A673 (cell line): ENCODE measurements at places on chromosomes 1 and 21. TPM values are rescaled to one million over a fixed set of nuclear protein-coding genes. Genes with fewer than 3 reads are reported as not detected.
A peak's percentile ranks its signal among the peaks of the same experiment; 100 is the strongest.

DNA sequence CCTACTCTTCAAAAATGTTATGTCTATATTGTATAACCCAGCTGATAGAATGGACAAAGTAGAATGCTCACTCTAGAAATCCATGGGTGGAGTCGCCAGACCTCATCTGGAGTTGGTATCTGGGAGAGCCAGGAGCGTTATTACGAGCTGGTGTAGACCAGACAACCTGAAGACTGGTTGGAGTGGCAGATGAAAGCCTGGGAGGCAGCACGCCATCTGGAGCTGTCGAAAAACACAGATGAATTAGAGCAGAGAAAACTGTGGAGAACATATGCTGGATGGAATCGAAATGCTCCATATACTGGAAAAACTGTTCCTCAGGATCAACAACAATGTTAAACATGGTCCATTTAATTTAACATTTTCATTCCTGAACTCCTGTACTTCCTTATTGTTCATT, 333.6 kb downstream of the KCTD3 start:
- H3K27me3 ChIP-seq, result peaks cover 31% of the 10 kb centered on the region
- H3K4me3 ChIP-seq, result no peak overlapping the region
- H3K36me3 ChIP-seq, result no peaks in the 10 kb centered on the region
- no peak overlapping the region for H3K27ac ChIP-seq
- no peaks in the 10 kb centered on the region for H3K4me1 ChIP-seq

NT5C1A gene
- total RNA-seq, result not detected in 2 replicates

DNA sequence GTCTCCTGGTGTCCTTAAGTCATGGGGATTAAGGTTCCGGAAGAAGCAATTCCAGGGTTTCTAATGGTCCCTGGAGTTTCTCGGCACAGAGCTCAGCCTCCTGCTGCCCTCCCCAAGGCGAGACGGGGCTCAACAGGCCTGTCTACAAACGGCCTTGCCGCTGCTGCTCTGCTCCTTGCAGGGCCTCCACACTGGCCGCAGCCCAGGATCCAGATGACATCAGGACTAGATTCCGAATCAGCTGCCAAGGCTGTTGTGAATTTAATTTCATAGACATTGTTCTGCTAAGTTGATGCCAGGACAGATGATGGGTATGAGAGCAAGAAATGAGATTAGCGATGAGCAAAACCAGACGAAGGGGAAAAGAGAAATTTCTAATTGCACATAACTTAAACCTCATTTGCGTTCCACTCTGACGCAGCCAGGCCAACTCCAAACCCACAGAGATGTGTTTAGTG, 103.6 kb upstream of the BACE2 start:
- no peak for DNase-seq
- H3K36me3 ChIP-seq, result no peaks in the 10 kb centered on the region
- H3K27me3 ChIP-seq, result no peaks in the 10 kb centered on the region
- no peaks in the 10 kb centered on the region for H3K4me1 ChIP-seq

ELAVL4 gene
- total RNA-seq, result not detected in 2 replicates

S100A2 gene
- 2.4 and 4.5 TPM in 2 replicates for total RNA-seq

DNA sequence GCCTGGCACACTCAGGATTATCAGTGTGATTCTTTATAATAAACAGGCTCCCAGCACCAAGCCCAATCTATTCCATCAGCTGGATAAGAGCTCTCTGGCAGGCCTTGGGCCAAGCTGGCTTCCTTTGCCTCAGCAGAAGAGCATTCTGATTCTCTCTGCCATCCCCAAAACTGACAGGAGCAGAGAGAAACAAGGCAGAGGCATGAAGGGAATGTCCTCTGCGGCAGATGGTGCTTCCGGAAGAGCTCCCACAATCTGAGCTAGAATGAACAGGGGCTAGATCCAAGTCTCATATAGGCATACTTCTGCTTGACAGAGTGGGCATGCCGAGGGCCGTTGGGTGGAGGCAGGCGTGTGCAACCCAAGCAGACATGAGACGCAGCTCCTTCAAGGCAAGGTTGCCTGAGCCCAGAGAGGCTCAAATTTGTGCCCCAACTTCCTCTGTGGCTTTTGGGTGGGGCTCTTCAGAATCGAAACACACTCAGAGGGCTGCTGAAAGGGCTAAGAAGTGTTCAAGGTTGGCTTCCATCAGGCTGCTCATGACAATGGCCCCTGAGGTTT, 4.0 kb downstream of the CAPN2 start:
- no peaks in the 10 kb centered on the region for H3K27me3 ChIP-seq
- peaks cover 28% of the 10 kb centered on the region for H3K36me3 ChIP-seq
- H3K4me3 ChIP-seq, result no peak overlapping the region
- peak overlapping the region; percentile 23 for H3K27ac ChIP-seq
- peaks cover 39% of the 10 kb centered on the region for H3K4me1 ChIP-seq
- no peak for DNase-seq

DNA sequence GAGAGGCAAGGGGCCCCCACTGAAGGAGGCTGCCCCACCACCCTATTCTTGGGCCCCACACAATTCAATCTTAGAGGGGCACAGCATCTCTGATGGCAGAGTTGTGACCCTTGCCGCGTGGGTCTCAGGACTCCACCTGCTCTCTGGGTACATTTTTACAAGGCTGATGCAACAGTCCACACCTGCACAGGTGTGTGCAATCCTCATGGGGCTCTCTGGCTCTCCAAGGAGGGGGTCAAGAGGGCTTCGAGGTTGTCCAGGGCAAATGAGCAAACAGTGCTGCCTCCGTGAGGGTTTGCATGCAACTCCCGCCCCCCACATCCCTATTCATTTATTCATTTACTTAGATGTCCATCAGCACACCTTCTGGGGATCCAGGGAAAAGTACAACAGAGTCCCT, 81.6 kb upstream of the IFFO2 start:
- H3K27me3 ChIP-seq, result no peaks in the 10 kb centered on the region
- DNase-seq, result no peak
- H3K27ac ChIP-seq, result no peak overlapping the region

- peaks cover 10% of the 10 kb centered on the region for H3K4me1 ChIP-seq
- no peaks in the 10 kb centered on the region for H3K27me3 ChIP-seq
- H3K4me3 ChIP-seq, result peak overlapping the region; percentile 99
- H3K36me3 ChIP-seq, result no peaks in the 10 kb centered on the region
- no peak overlapping the region for H3K27ac ChIP-seq
These were observed 296 bp upstream of the RNPEP start for GRCh38 chr1:201982082-201982622.

DNA sequence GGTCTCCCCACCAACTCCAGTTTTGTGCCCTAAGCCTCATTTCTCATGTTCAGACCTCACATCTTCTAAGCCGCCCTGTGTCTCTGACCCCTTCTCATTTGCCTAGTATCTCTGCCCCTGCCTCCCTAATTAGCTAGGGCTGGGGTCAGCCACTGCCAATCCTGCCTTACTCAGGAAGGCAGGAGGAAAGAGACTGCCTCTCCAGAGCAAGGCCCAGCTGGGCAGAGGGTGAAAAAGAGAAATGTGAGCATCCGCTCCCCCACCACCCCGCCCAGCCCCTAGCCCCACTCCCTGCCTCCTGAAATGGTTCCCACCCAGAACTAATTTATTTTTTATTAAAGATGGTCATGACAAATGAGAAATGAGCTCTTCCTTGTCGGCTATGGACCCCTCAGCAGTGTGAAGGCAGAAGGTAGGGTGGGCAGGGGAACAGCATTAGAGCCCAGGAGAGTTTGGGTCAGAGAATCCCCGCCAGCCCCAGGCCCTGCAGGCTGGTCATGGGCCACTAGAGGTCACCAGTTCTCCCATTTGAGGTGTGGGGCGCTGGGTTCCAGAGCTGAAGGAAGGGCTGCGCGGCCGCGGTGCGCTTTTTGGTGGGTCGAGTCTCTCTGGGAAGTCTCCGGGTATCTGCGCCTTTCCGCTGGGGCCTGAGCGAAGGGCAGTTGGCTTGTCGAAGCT, 11.5 kb downstream of the ADAMTSL4 start:
- H3K36me3 ChIP-seq, result no peaks in the 10 kb centered on the region
- peaks cover 29% of the 10 kb centered on the region for H3K4me1 ChIP-seq
- H3K27ac ChIP-seq, result peak overlapping the region; percentile 84
- DNase-seq, result peak; percentile 93
- H3K27me3 ChIP-seq, result no peaks in the 10 kb centered on the region

NBPF4 gene
- not detected in 2 replicates for total RNA-seq

DNA sequence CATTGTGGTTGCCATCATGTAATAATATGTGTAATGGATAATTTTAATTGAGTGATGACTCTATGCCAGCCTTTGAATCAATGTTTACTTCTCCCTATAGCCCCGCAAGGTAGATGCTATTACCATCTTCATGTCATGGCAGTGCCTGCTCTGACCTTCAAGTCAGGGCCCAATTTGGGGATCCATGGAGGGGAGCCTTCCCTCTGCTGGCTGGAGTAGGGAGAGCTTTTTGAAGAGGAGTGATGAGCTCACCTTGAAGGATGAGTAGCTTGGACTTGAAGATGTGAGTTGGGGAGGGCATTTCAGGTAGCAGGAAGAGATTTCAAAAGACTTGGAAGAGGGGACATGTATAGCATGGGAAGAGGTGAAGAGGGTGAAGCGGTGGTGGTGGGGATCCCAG, 189.2 kb downstream of the FOXD2 start:
- H3K4me3 ChIP-seq, result no peak overlapping the region
- DNase-seq, result no peak
- H3K36me3 ChIP-seq, result no peaks in the 10 kb centered on the region
- H3K27ac ChIP-seq, result no peak overlapping the region
- H3K4me1 ChIP-seq, result no peaks in the 10 kb centered on the region
- H3K27me3 ChIP-seq, result peaks cover 10% of the 10 kb centered on the region

DNA sequence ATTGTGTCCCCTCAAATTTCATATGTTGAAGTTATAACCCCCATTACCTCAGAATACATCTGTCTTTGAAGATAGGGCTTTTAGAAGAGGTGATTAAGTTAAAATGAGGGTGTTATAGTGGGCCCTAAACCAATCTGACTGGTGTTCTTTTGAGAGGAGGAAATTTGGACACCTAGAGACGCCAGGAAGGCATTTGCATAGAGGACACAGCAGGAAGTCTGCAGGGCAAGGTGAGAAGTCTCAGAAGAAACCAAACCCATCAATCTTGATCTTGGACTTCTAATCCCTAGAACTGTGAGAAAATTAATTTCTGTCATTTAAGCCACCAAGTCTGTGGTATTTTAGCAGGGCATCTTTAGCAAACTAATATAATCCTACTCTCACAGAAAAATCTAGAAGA, 13.0 kb downstream of the GOLPH3L start:
- peaks cover 12% of the 10 kb centered on the region for H3K36me3 ChIP-seq
- no peak for DNase-seq
- H3K27me3 ChIP-seq, result no peaks in the 10 kb centered on the region
- H3K4me1 ChIP-seq, result no peaks in the 10 kb centered on the region
- H3K27ac ChIP-seq, result no peak overlapping the region
- no peak overlapping the region for H3K4me3 ChIP-seq

DNA sequence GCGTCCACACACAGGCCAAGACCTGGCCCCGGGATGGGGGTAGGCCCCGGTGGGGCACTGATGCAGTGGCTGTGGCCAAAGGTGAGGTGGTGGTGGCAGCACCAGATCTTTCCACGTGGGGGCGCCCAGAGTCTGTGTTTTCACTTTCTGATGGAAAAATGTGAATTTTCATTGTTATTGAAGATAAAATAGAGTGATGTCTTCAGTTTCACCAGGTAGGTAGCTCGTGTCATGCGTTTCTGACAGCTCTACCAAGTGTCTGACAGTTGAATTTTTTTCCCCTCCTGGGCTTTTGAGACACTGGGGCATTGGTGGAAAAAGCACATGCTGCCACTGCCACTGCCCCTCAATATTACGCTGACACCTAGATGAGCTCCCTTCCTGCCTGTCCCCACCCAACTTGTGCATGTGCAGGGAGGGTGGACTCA, 40.0 kb upstream of the MAGOH start:
- no peak overlapping the region for H3K4me3 ChIP-seq
- H3K4me1 ChIP-seq, result no peaks in the 10 kb centered on the region
- peak; percentile 45 for DNase-seq
- H3K36me3 ChIP-seq, result no peaks in the 10 kb centered on the region
- H3K27ac ChIP-seq, result no peak overlapping the region

GRCh38 chr1:32249831-32250525, 1.1 kb upstream of the LCK start:
- peaks cover 4% of the 10 kb centered on the region for H3K4me1 ChIP-seq
- DNase-seq, result no peak
- H3K27ac ChIP-seq, result no peak overlapping the region
- no peaks in the 10 kb centered on the region for H3K36me3 ChIP-seq
- H3K4me3 ChIP-seq, result no peak overlapping the region

DNA sequence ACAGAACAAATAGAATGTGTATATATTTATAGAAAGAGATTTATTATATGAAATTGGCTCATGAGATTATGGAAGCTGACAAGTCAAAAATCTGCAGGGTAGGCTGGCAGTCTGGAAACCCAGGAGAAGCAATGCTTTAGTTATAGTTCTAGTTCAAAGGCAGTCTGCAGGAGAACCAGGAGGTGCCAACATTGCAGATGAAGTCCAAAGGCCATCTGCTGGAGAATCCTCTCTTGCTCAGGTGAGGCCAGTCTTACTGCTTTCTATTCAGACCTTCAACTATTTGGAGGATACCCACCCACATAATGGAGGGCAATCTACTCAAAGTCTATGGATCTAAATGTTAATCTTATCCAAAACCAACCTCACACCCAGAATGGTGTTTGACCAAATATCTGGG, 75.9 kb upstream of the MRPS6 start:
- H3K27ac ChIP-seq, result no peak overlapping the region
- H3K27me3 ChIP-seq, result no peaks in the 10 kb centered on the region
- H3K4me1 ChIP-seq, result no peaks in the 10 kb centered on the region
- DNase-seq, result no peak
- H3K36me3 ChIP-seq, result no peaks in the 10 kb centered on the region

DNA sequence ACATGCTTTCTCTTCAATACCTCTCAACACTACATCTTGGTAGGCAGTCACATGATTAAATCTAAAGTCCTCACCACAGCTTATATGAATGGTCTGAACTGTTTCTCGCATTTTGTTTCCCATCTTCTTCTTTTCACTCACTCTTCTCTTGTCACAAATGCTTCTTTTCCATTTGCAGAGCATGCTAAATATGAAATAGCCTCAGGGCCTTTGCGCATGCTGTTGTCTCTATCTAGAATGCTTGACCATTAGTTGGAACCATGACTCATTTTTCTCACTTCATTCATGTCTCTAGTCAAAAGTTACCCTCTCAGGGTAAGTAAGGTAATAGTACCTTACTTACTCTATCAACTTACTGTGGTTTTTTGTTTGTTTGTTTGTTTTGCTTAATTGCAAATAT, 239.7 kb downstream of the PTPRC start:
- H3K36me3 ChIP-seq, result peaks cover 59% of the 10 kb centered on the region
- H3K27me3 ChIP-seq, result no peaks in the 10 kb centered on the region
- no peak overlapping the region for H3K4me3 ChIP-seq
- DNase-seq, result no peak
- no peak overlapping the region for H3K27ac ChIP-seq
- peaks cover 59% of the 10 kb centered on the region for H3K4me1 ChIP-seq

- no peak overlapping the region for H3K4me3 ChIP-seq
- H3K36me3 ChIP-seq, result no peaks in the 10 kb centered on the region
- no peak for DNase-seq
- H3K27me3 ChIP-seq, result no peaks in the 10 kb centered on the region
- no peak overlapping the region for H3K27ac ChIP-seq
These were observed 5.3 kb upstream of the ALDH9A1 start for GRCh38 chr1:165703648-165704047.

- peaks cover 34% of the 10 kb centered on the region for H3K4me1 ChIP-seq
- H3K27ac ChIP-seq, result peak overlapping the region; percentile 89
- peak; percentile 50 for DNase-seq
- H3K4me3 ChIP-seq, result peak overlapping the region; percentile 96
These were observed 1.3 kb downstream of the KDM5B start for GRCh38 chr1:202806845-202807450.
